ENCODE measurements at places on chromosomes 5 and 9.

DNA sequence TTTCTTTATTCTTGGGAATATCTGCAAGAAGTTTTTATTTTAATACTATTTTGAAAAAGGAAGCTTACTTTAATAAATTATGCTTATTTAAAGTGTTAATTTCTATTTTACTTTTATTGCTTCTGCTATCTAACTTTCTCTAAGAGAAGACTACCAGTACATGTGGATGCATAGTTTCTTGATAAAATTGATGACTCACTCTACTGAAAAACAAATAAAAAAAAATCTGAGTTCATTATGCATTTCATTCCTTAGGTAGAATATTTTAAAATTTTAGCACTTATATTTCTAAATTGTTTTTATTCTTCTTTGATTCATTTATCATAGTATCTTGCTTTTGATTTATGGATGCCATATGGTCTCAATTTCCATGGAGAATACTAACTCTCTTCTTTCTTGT, 217.9 kb downstream of the TAF11L14 start:
- no peaks in the 10 kb centered on the region for H3K27me3 ChIP-seq
- H3K4me3 ChIP-seq, result no peak overlapping the region
- no peak for DNase-seq
- H3K4me1 ChIP-seq, result no peaks in the 10 kb centered on the region

DNA sequence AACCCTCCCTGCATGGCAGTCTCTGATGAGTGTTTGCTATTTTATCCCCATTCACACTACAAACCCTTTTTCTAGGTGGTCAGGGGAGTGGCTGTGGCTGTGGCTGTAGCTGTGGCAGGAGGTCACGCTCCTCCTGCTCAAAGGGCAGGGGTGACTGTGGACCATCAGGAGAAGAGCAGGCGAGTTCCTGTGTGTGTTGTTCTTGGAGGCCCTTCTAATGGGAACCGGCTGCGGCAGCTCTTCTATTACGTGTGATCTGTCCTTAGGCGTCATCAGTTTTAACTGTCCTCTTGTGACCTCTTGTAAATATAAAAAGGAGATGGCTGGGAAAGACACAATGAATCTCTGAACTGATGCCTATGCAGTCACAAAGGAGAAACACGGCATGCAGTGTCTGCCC, 65.1 kb downstream of the ANKH start:
- H3K36me3 ChIP-seq, result no peaks in the 10 kb centered on the region
- no peaks in the 10 kb centered on the region for H3K4me1 ChIP-seq
- no peak overlapping the region for H3K4me3 ChIP-seq
- no peak overlapping the region for H3K27ac ChIP-seq
- no peak for DNase-seq

DNA sequence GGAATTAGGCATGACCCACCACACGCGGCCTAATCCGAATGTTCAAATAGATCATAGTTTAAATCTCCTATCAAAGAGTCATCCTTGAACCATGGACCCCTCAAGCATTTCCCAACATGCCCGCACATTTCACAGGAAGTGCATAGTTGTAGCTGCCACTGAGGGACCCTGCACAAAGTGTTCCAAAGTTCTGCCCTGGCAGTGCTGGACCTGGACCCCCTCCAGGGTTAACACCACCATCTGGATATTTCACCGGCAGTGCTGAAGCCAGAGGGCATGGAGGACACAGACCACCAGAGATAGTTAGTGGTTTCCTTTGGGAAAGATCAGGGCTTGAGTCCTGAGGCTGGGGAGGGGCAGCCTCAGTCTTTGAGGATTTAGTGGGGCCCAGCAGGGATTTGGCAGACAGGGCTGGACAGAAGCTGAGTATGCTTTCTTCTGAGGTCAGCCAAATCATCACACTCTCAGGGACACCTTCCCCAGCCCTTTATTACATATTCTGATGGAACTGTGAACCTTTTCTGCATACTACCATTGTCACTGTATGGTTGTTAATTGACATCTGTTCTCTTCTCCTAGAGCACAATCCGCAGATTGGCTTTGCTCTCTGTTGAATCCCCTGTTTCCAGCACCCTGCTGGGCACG, 143.6 kb upstream of the EFNA5 start:
- no peaks in the 10 kb centered on the region for H3K36me3 ChIP-seq
- DNase-seq, result no peak
- H3K27me3 ChIP-seq, result no peaks in the 10 kb centered on the region
- no peak overlapping the region for H3K27ac ChIP-seq
- H3K4me3 ChIP-seq, result no peak overlapping the region

DNA sequence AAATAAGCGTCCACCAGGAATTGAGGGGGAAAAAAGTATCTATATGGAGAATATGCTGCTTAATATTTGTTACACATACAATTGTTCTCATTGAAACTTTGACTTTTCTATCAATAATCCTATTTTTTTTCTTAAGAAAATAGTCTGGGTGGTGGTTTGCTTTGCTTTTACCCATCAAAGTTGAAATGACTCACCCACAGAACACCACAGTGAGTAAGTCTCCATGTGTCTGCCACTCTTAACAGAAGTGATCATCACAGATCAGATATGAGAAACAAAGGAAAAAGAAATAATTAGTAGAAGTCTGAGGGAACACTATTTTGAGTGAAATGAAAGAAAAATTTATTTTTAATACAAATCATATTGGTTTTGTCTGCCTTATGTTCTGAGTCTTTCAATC, 742.8 kb downstream of the CDH9 start:
- no peaks in the 10 kb centered on the region for H3K4me1 ChIP-seq
- DNase-seq, result no peak
- no peak overlapping the region for H3K27ac ChIP-seq
- no peaks in the 10 kb centered on the region for H3K27me3 ChIP-seq
- H3K4me3 ChIP-seq, result no peak overlapping the region

DNA sequence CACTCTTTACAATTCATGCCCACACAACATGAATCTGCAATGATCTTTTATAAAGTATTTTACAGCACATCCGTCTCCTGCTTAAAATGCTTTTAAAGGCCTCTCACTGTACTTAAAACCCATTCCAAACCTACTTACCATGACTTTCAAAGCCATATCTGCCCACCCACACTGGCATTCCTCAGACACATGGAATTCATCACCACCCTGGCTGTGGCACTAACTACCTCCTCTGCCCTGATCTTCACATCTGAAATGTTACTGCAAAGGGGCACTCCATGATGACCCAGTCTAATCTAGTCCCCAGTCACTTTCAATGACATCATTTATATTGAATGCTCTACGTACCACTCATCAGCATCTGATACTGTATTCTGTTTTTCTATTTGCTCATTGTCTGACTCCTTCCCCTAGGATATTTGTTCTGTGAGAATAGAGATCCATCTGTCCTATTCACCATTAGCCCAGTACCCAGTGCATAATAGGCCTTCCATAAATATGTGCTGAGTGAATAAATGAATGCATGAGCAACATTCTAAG, 193.2 kb upstream of the KIF2A start:
- H3K4me1 ChIP-seq, result no peaks in the 10 kb centered on the region
- no peak overlapping the region for H3K4me3 ChIP-seq
- DNase-seq, result no peak
- no peaks in the 10 kb centered on the region for H3K27me3 ChIP-seq

GRCh38 chr5:177545487-177546257, 8.7 kb downstream of the FAM193B start:
- no peaks in the 10 kb centered on the region for H3K36me3 ChIP-seq
- H3K4me3 ChIP-seq, result no peak overlapping the region
- peak overlapping the region; percentile 90 for H3K27ac ChIP-seq
- peak; percentile 59 for DNase-seq
- no peaks in the 10 kb centered on the region for H3K27me3 ChIP-seq

DNA sequence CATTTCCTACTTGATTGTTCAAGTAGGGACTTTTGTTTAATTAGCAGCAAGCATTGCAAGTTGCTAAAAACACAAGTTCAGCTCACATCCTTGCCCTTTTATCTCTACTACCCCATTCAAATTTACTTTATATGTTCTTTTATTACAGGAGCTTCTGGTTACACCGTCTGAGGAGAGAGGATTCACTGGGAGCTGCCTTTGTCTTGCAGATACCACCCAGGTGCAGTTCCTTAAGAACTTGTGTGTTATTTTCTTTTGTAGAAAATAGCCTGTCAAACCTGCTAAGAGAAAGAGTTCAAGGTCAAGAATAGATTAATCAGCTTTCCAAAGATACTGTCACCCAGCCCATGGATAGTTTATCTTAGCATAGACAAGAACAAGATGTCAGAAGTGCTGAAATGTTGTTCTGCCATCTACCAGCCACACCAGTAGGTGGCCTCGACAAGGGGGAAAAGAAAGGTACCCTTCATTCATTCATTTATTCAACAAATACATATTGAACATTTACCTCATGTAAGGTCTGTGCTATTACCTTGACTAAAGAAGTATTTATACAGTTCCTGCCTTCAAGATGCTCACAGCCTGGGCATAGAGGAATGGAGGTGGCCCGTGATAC, 750.3 kb downstream of the MAT2B start:
- DNase-seq, result no peak
- H3K4me1 ChIP-seq, result no peaks in the 10 kb centered on the region
- no peak overlapping the region for H3K4me3 ChIP-seq
- no peaks in the 10 kb centered on the region for H3K36me3 ChIP-seq
- H3K27me3 ChIP-seq, result no peaks in the 10 kb centered on the region

DNA sequence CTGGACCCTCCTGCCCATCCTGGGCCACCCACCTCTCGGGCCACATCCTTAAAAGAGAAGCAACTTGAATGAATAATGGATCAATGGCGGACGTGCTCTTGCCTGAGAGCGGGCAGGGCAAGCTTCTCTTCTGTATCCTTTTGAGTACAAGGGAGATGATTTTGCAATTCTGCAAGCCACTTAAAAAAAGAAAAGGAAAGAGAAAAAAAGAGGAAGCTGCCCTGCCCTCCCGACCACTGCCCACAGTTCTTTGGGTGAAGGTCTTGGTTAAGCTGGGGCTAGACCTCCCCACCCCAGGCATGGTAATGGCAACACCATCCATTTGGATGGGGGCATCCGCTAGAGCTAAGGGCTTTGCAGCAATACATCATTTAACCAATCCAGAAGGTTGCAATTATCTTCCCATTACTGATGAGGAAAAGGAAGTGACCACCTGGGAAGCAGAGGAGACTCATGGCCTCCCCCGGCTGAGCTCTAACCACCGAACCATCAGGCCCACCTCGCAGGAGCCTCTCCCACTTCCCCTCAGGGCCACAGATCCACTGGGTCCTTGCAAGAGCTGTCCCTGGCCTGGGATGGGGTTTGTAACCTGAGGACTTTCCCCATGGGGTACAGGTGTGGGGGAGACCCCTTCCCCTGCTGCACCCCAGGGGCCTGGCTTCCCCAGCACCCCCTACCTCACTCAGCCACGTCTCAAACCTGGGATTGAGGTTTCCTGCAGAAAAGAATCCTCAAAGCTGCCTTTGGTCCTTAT, 27.8 kb upstream of the LAMC3 start:
- H3K27ac ChIP-seq, result no peak overlapping the region
- H3K27me3 ChIP-seq, result peaks cover 2% of the 10 kb centered on the region
- H3K4me3 ChIP-seq, result no peak overlapping the region
- no peaks in the 10 kb centered on the region for H3K36me3 ChIP-seq
- no peak for DNase-seq

- H3K27ac ChIP-seq, result no peak overlapping the region
- DNase-seq, result no peak
- no peaks in the 10 kb centered on the region for H3K36me3 ChIP-seq
- peaks cover 3% of the 10 kb centered on the region for H3K4me1 ChIP-seq
Observed at GRCh38 chr9:7176561-7176960, 418.8 kb downstream of the KDM4C start.

DNA sequence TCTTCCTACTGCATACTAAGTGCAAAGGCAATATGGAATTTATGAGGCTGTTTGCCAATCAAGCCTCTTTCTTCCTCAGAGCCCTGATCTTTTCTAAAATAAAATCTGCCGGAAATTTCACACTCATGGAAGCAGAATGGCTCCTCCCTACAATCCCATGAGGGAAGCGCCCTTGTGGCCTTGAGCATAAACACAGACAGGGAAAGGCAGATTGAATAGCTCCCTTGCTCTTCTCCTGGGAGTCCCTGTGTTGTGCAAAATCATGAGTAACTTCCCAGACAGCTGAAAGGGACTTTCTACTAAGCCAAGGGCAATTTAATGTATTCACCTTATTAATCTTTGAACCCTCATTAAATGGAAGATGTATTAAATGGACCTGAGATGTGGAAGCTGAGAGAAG, 226.1 kb upstream of the PIK3R1 start:
- H3K36me3 ChIP-seq, result no peaks in the 10 kb centered on the region
- no peaks in the 10 kb centered on the region for H3K27me3 ChIP-seq
- no peaks in the 10 kb centered on the region for H3K4me1 ChIP-seq
- DNase-seq, result no peak

GRCh38 chr5:60763061-60763460, 63.1 kb upstream of the DEPDC1B start:
- no peak overlapping the region for H3K4me3 ChIP-seq
- H3K4me1 ChIP-seq, result no peaks in the 10 kb centered on the region
- no peaks in the 10 kb centered on the region for H3K27me3 ChIP-seq
- no peak overlapping the region for H3K27ac ChIP-seq
- no peak for DNase-seq
- H3K36me3 ChIP-seq, result no peaks in the 10 kb centered on the region

DNA sequence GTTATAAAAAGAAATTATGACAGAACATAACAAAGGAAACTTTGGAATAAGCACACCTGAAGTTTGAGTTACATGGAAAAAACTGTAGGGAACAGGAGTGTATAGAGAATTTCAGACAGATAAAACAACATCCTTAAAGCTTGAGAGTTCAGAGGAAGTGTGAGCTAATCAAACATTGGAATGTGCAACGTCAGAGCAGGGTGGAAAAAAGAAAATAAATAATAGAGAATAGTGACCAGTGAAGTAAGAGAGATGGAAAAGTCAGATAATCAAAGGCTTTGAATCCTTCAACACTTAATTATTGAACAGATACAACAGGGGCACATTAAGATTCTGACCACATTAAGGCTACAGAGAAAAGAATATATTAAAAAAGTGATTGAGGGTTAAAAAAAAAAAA, 128.5 kb upstream of the CDH10 start:
- no peaks in the 10 kb centered on the region for H3K4me1 ChIP-seq
- no peak for DNase-seq
- H3K27me3 ChIP-seq, result no peaks in the 10 kb centered on the region
- no peak overlapping the region for H3K27ac ChIP-seq
- H3K4me3 ChIP-seq, result no peak overlapping the region

DNA sequence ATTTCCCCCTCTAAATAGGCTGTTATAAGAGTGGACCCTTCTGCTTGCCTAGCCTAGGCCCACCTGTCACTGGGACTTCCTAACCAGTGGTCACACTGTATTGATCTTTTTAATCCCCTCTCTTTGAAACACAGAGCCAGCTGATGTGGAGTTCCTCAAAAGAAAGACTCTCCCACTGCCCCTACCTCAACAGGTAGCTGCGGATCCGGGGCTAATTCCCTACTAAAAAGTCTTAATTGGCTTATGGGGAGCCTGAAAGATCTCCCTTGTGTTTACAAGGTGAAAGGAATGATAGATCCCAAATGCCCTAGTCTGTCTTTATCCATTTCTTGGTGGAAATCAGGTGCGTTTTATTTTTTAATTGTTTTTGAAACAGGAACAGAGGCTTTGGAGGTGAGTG, 2.0 kb downstream of the NEUROG1 start:
- H3K4me1 ChIP-seq, result peaks cover 13% of the 10 kb centered on the region
- no peak overlapping the region for H3K27ac ChIP-seq
- no peak for DNase-seq
- H3K4me3 ChIP-seq, result no peak overlapping the region
- H3K36me3 ChIP-seq, result no peaks in the 10 kb centered on the region

GRCh38 chr9:121636341-121636865, 15.0 kb upstream of the DAB2IP start:
- peak overlapping the region; percentile 53 for H3K27ac ChIP-seq
- no peak overlapping the region for H3K4me3 ChIP-seq
- H3K4me1 ChIP-seq, result peaks cover 55% of the 10 kb centered on the region

GRCh38 chr9:69895185-69895584, 74.6 kb downstream of the CFAP95 start:
- no peak overlapping the region for H3K27ac ChIP-seq
- no peak for DNase-seq
- H3K4me1 ChIP-seq, result no peaks in the 10 kb centered on the region
- H3K36me3 ChIP-seq, result no peaks in the 10 kb centered on the region

All from transverse colon (tissue), 4 donors.